ENCODE measurements at places on chromosomes 7 and 10.

DNA sequence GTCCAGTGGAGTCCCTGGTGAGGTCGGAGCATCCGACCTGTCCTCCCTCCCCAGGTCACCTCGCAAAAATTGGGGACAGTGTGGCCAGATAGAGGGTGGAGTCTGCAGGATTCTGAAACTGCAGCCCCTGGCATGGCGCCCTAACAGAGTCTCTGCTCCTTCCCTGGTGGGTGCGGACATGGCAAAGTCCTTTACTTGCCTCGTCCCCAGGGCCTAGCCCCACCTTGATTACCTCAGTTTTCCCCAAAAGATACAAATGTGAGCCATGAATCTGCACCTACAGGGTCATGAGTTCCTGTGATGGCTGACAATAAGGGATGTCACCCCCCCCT lies 47.7 kb downstream of the NPVF start:
- DNase-seq, result no peak

DNA sequence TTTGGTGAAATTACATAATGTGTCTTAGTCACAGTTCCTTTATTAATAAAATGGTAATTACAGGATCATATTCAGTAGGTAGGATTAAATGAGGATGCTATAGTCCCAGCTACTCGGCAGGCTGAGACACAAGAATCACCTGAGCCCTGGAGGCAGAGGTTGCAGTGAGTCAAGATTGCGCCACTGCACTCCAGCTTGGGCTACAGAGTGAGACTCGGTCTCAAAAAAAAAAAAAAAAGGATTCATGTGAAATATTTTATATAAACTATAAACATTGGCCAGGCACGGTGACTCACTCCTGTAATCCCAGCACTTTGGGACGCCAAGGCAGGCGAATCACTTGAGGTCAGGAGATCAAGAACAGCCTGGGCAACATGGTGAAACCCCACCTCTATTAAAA lies 197.9 kb downstream of the IMMP2L start:
- DNase-seq, result no peak

DNA sequence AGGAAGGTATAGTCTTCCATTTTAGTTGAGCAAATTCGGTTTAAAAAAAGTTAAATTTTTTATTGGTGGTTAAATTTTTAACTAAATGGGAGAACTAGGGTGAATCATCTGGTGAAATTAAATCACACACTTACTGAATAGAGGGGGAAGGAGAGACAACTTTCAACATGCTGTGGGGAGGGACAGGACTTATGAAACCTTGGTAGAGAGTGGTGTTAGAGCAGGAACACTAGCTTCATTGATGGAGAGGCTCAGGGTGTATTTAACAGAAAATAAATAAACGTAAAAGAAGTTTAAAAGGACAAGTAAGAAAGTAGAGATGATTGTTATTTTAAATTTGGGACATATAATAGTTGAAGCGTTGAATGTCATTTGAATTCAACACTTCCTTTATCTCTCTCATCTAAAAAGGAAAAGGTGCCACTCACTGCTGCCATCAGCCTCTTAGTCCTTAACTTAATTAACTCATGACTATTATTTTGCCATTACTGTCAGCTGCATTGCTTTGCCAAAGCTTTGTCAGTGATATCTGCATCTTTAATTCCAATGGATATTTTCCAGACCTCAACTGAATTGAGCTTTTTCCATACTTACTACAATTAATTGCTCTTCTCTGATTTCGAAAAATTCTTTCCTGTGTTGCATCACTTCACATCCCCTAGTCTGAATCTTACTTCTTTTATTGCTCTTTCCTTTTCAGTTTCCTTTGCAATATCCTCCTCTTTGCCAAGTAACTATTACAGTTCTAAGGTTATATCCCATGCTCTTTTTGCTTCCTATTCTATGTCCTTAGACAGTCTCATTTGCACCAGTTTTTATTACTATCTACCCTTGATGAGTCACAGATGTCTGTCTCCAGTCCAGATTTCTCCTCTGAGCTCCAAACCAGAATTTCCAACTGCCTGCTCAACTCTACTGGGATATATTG lies 71.7 kb downstream of the GNAT3 start:
- DNase-seq, result no peak

DNA sequence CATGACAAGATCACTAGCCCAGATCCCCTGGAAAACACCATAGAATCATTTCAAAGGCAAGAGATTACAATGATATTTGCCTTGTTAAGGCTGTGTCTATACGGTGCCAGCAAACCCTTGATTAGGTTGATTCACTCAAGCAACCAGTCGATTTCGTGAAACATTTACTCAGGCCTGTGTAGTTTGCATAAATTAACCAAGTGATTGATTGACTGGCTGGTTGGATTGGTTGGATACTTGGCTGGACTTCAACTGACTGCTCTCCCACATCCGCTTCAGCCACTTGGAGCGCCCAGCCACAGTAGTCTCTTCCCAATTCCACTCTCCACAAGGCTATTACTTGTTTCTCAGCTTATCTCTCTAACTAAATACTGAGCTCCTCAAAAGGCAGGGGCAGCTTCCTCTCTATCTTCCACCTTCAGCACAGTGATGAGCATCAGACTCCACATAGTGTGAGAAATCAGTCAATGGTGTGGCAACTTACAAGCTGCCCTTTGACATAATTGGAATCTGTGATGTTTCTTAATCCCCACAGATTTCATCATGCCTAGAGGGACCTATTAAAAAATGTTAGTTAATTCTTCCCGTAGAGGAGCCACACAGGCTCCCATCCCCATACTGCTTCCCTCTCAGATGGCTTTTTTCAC lies 217.4 kb downstream of the GRM8 start:
- DNase-seq, result no peak

- DNase-seq, result no peak
These were observed 2.4 kb upstream of the EXOC6 start for GRCh38 chr10:92845921-92846320.

DNA sequence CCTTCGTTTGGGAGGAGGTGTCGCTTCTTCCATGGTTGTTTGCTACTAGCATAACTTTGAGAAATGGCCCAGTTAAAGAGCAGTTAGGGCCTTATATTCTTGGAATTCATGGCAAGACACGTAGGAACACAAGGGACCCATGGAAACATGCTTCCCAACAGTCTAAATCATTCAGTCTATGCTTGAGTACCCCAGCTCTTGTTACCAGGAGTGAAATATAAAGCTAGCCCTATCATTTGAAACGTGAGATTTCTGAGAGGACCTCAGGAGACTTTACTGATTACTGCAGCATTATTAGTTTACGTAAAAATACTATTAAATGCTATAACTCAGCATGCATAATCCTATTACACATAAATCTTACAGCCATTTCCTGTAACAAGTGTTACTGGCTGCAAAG lies 328.6 kb upstream of the CDC14C start:
- no peak for DNase-seq

DNA sequence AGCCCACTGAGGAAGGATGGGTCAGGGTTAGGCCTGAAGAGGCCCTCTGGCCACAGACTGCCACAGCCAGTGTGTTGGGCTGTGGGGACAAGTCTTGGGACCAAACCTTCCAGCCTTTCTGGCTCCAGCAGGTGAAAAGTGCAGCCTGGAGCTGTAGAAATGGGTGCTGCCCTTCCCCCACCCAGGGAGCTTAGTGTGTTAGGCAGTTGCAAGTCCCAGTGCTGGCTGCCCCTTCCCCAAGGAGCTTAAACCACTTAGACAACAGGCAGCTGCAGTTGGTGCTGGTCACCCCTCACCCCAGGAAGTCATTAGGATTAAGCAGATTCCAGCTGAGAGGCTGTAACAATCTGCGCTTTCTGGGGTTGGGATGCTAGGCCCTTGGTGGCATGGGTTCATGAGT lies 563.3 kb downstream of the NRG3 start:
- no peak for DNase-seq

- no peak for DNase-seq
These were observed 22.3 kb upstream of the ARHGAP22 start for GRCh38 chr10:48626986-48627731.

GRCh38 chr10:72598769-72599701 lies 26.8 kb downstream of the MICU1 start:
- DNase-seq, result no peak

- no peak for DNase-seq
These were observed 69.8 kb downstream of the SPAG6 start for GRCh38 chr10:22415072-22415471.

DNA sequence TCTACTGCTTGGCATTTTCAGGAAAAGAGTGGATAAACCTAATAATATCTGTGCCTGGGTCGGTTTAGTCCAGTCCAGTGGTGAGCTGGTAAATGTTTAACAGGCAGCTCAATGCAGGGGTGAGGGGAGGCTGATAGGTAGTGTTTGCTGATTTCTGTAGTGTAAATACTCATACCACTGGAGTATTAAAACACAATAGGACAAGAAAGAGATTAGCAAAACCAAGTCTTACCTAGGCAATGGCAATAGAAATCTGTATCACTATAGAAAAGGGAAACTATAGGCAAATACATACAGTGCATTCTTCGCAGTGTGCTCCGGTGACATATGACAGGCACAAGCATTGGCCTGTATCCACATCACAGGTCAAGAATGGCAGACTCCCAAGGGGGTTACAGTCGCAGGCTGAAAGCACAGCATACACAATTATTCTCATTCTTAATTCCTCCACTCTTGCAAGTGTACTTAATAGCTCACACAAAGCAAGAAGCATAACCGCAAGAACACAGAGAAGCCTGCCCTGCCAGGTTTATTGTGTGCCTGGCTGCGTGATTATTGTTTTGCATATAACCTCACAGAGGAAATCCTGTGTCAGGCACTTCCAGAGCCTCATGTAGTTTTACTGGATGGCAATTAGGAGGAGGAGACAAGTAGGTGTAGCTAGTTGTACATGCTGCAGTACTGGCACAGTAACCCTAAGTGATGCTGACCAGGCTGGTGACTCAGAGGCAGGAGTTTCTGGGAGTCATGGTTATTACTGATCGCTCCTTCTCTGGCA lies 35.0 kb downstream of the LAMB4 start:
- DNase-seq, result no peak

- DNase-seq, result no peak
These were observed 66.9 kb upstream of the FHIP2A start for GRCh38 chr10:114754445-114755320.

All from activated T-cell treated with anti-CD3 and anti-CD28 coated beads, Interleukin-2, amount 50 U/mL, for 24 hours (primary cell).